ENCODE measurements at places on chromosomes 13 and 19.
A peak's percentile ranks its signal among the peaks of the same experiment; 100 is the strongest.

DNA sequence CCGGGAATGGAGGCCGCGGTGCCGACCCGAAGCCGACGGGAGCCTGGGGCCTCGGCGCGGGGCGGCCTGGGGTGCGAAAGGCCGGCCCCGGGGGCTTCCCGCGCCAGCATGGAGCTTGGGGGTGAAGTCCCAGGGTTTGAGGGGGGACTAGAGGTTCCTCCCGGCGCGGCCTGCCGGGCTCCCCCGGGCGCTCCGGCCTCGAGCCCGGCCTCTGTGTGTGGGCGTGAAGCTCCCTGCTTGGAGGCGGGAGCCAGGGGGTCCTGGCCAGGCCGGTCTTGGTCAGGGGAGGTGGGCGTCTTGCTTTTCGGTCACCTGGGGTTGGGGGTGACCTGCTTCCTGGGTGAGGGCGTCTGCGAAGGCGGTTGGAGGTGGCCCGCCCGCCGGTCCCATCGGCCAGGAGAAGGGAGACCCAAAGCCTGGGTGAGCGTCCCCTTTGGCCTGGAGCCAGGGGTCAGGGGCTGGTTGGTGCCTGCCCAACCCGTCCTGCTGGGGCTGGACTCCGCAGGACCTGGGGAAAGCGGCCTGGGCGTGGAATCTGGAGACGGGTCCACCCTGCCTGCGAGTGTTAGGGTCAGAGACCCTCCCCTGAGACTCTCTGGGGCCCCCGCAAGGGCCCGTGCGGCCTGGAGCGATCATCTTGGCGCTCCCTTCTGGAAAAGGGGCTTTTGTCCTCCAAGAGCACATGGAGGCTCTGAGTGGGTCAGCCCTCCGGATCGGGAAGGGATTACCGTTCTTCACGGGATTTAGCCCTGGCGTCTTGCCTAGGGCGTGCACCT, 535 bp downstream of the BSG start:
- DNase-seq = peak; percentile 62

DNA sequence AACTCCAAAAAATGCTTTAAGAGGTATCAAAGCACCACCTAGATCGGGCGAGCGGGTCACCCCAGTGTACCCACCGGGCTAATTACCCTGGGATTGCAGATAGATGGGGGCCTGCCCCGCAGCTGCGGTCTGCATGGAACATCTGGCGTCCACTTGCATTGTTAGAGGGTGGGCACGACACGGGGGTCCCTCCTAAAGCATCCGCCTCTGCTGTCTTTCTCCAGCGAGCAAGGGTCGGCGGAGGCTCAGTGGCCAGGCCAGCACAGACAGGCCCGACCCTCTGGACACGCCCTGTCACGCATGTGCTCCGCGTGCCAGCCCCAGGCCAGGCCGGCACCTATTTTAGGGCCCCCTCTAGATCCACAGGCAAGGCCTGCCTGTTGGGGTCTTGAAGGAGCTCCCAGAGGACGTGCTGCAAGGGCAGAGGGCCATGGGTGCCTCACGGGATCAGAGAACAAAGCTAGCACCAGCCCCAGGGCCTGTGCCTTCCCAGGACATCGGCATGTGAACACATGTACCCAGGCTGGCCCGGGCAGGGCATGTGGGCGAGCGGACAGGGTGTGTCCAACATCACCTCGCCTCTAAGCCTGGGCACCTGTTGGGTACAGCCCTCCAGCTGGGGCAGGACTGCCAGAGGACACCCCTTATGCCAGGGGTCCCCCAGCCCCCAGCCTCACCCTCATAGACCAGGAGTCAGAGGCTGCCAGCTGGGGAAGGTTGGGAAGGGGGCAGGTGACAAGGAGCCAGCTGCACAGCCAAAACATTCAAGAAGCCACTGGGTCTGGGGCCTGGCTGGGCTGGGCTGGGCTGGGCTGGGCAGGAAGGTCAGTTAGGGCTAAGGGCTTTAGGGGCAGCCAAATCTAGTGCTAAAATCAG, 35.6 kb upstream of the NANOS3 start:
- DNase-seq = no peak

DNA sequence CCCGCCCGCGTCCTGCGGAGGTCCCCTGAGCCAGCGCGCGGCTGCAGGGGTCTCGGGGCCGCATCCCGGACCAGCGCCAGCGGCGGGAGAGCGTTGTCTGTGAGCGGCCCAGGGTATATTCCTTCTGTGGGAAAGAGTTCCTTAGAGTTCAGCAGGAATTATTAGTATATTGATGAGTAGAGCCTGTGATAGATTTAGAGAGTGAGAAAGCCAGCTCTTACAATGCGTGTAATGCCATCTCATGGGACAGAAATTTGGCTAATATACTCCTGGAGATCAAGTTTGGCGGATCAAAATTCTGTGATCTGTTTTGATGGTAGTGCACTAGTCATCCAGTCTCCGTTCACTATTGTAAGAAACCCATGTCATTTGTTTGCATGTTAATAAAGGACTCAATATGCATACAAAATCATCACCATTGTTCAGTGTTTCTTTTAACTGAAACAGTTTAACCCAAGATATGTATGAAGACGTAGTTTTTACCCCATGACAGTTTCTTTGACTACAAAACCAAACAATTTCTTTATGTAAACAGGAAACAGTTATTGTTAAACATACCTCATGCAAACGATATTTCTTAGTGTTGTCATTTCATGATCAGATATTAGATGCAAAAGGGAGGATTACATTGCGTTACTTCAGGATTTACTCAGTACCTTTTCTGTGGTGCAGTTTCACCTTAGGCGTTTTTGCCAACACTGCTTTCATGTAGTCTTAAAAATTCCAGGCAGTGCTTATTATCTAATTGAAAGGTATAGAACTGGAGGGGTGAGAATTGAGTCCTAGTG, 9.9 kb downstream of the TNFRSF19 start:
- DNase-seq = no peak

DNA sequence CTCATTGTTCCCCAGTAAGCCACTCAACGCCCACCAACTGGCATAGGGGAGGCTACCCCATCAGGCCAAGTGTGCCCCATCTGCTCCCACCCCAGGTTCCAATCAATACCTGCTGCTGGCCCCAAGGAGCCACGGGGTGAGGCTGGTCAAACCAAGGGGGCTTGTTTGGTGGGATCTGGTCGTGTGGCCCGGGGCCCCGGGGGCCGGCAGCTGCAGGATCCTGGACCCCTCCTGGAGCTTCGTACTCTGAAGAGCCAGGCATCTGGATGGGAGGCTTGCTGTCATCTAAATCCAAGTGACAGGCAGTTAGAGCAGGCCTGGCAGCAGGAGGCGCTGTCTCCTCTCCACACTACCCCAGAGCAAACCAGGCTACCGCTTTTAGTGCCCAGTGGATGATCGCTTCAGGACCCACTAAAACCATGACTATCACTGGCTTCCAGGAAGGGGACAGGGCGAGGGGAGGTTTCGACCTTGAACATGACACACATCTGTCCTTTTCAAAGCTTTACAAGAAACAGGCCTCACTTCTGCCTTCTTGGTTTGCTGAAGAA, 14.2 kb downstream of the CHERP start:
- no peak for DNase-seq

GRCh38 chr13:37023871-37024270, 23.3 kb downstream of the EXOSC8 start:
- DNase-seq = no peak

GRCh38 chr13:58852076-58852475, 1220.5 kb downstream of the PCDH17 start:
- DNase-seq = no peak

DNA sequence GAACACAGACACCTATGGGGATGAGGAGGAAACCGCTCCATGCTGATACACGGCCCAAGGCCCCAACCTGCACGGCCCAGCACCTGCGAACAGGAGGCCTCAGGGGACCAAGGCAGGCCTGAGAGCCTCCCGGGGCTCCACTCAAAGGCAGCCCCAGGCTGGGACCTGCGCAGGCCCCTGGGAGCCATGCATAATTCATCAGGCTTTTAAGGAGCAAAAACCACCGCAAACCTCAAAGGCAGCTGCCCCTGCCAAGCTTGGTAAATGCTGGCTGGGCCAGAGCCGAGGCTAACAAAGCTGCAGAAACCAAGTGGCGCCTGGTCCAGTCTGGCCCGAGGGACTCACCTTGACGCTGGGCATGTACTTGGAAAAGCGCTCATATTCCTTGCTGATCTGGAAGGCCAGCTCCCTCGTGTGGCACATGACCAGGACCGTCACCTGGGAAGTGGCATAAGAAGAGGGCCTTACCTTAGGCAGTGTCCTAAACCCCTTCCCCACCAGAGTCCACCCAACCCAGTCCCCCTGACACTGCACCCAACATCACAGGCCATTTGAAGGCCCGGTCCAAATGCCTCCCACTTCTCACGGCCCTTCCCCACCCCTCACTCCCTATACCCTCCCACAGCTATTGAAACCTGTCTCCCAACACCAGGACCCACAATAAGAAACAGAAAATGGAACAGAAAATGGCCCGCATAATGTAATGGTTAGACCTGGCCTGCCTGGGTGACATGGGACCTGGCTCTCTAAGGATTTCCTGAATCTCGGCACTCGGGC, 7.8 kb downstream of the DDX39A start:
- no peak for DNase-seq

DNA sequence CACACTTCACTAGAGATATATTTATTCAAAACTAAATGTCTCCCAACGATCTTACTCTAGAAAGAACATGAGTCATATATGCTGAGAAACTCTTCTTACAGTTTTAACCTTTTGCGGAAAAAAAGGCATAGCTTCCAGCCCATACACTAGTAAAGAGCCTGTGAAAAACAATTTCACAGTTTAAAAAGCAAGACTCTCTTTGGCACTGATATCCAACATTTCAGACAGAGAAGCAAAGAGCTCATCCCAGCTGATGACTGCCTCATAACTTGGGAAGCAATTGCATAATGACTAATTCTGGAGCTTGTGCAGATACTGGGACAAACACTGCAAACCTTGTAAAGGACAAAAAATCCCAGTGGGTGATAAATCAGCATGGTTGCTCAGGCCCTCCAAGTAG, 88.0 kb downstream of the ENOX1 start:
- DNase-seq = no peak

- no peak for DNase-seq
Observed at GRCh38 chr13:37681281-37682032, 82.9 kb upstream of the POSTN start.

DNA sequence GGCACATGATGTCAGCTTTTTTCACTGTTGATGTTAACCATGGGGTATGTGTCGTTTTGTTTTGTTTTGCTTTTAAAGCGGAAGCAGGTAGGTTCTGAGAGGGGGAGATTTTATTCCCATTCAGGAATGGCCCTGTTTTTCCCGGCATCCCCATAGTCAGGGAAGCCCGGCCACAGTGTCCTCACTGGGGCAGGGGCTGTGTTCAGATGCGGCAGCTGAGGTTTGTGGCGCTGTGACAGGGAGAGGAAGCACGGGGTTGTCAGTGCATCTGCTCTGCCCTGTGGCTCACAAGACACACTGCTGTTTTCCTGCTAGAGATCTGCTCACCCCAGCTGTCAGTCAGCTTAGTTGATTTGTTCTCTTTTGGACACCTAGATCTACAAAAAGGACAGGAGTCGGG, 27.6 kb downstream of the ANKRD27 start:
- DNase-seq = no peak

- DNase-seq = no peak
Observed at GRCh38 chr13:21365574-21365973, 93.5 kb downstream of the ZDHHC20 start.

GRCh38 chr13:33119022-33119781, 103.0 kb downstream of the KL start:
- DNase-seq = no peak

- peak; percentile 56 for DNase-seq
Observed at GRCh38 chr19:46442808-46443450, 14.2 kb upstream of the PNMA8C start.

GRCh38 chr13:112635323-112635722, 47.4 kb upstream of the TUBGCP3 start:
- DNase-seq = no peak

- DNase-seq = no peak
Observed at GRCh38 chr13:20451397-20451796, 74.3 kb downstream of the CRYL1 start.

GRCh38 chr19:44111910-44112463, 1.2 kb upstream of the ZNF225 start:
- no peak for DNase-seq

- DNase-seq = no peak
Observed at GRCh38 chr19:10881403-10882107, 10.2 kb downstream of the CARM1 start.

DNA sequence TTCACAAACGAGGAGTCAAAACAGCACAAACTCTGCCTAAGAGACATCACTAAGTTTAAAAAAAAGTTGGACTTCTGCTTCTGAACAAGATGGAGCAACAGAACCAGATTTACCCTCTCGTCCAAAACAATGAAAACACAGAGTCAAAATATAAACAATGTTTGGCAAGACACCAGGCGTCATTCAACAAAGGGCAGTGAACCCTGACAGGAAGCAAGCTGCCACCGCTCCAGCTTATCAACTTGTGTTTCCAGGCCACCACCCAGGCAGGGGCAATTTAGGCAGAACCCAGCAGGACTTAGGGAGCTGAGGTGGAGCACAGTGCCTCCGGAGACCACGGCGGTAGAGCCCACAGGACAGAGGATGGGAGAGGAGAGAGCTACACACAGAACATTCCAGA, 8.6 kb upstream of the NAPA start:
- DNase-seq = no peak

DNA sequence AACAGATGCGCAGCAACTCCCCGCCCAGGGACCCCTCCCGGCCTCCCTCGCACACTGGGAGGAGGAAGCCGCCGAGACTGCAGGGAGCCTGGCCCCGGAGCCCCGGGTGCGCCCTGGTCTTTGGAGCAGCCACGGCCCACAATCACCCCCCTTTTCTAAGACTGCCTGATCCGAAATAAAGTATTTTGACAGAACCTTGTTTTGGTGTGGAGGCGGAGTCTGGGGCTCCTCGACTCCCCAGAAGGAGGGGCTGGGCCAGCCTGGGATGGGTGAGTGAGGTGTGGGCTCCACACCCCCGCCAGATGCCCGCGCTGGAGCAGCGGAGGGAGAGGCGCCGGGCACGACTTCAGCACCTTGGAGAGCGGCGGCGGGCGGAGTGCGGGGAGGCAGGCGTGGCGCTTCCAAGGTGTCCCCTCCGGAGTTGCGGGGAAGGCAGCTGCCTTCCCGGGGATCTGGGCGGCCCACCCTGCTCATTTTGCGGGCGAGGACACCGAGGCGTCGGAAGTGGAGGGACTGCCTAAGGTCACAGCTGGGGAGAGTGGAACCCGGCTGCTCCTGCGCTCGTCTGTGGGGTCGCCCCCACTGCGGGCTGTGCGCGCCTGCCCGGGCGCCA, 9.4 kb downstream of the SIRT6 start:
- DNase-seq = peak; percentile 46

GRCh38 chr13:59208405-59209195, 955.1 kb downstream of the DIAPH3 start:
- DNase-seq = no peak

GRCh38 chr13:98664047-98664446, 87.1 kb upstream of the STK24 start:
- no peak for DNase-seq

- no peak for DNase-seq
Observed at GRCh38 chr19:31980796-31981195, 364.6 kb upstream of the ZNF507 start.

Measured in LoVo (cell line).